ENCODE measurements at places on chromosomes 5 and 9.

DNA sequence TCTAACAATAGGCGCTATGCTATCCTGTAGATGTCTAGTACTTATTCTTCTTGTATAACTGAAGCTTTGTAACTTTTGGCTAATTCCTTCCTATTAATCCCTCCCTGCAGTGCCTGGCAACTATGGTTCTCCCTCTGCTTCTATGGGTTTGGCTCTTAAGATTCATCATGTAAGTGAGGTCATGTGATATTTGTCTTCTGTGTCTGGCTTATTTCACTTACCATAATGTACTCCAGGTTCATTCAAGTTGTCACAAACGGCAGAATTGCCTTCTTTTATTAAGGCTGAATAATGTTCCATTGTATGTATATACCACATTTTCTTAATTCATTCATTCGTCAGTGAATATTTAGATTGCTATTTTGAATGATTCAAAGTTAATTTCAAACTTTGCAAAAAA lies 149.9 kb upstream of the GAS1 start:
- H3K27ac ChIP-seq = no peak overlapping the region
- H3K4me3 ChIP-seq = no peak overlapping the region
- H3K36me3 ChIP-seq = no peaks in the 10 kb centered on the region
- no peaks in the 10 kb centered on the region for H3K4me1 ChIP-seq
- no peak for ATAC-seq

DNA sequence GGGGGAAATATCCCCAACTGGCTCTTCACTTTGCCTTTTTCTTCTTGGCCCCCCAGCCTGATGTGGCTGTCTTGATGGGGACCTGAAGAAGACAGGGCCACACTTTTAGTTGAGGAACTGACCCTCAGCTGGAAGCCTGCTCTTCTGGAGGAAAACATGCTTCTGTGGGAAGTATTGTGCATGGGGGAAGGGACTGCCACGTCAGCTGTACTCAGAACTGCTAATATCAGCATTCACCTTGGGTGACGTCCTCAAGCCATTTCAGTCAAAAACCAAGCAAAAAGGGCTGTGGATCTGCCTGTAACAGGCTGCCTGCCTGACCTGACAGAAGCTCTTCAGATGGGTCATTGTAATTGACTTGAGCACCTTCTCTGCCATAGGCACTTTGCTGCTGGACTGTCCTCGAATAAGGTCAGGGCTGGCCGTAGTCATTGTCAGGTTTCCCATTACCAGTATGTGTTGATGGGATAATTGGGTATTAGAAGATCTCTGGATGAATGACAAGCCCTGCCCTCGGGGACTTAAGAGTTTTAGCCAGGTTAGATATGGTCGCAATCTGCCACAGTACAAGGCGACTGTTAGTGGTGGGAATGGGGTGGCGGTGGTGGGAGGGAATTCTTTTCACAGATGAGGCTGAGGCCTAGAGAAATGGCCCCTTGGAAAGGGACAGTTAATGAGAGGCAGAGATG lies 10.4 kb downstream of the RAI14 start:
- H3K4me1 ChIP-seq = no peaks in the 10 kb centered on the region
- ATAC-seq = no peak
- H3K27me3 ChIP-seq = no peaks in the 10 kb centered on the region
- no peaks in the 10 kb centered on the region for H3K36me3 ChIP-seq

GRCh38 chr9:123778232-123778902 lies 151.6 kb downstream of the DENND1A start:
- no peaks in the 10 kb centered on the region for H3K36me3 ChIP-seq

GRCh38 chr9:121066850-121067249 lies 7.9 kb upstream of the CNTRL start:
- H3K27me3 ChIP-seq = no peaks in the 10 kb centered on the region
- no peaks in the 10 kb centered on the region for H3K36me3 ChIP-seq
- no peak for ATAC-seq
- peaks cover 17% of the 10 kb centered on the region for H3K4me1 ChIP-seq

GRCh38 chr5:174191850-174192655 lies 146.5 kb downstream of the NSG2 start:
- H3K27me3 ChIP-seq = peaks cover 11% of the 10 kb centered on the region
- H3K36me3 ChIP-seq = no peaks in the 10 kb centered on the region
- no peak overlapping the region for H3K4me3 ChIP-seq
- H3K4me1 ChIP-seq = no peaks in the 10 kb centered on the region
- H3K27ac ChIP-seq = no peak overlapping the region

- no peak overlapping the region for H3K4me3 ChIP-seq
- no peak for ATAC-seq
- H3K4me1 ChIP-seq = peaks cover 5% of the 10 kb centered on the region
- peaks cover 10% of the 10 kb centered on the region for H3K27me3 ChIP-seq
- no peak overlapping the region for H3K27ac ChIP-seq
Observed at GRCh38 chr5:100517301-100517974, 17.7 kb upstream of the FAM174A start.

- H3K36me3 ChIP-seq = peaks cover 82% of the 10 kb centered on the region
- peak overlapping the region; percentile 57 for H3K27ac ChIP-seq
- peaks cover 34% of the 10 kb centered on the region for H3K4me1 ChIP-seq
- H3K4me3 ChIP-seq = peak overlapping the region; percentile 43
- peak; percentile 97 for ATAC-seq
- H3K27me3 ChIP-seq = no peaks in the 10 kb centered on the region
Observed at GRCh38 chr5:98904780-98905179, 24.0 kb downstream of the CHD1 start.

GRCh38 chr5:136060963-136061362 lies 32.2 kb downstream of the TGFBI start:
- H3K36me3 ChIP-seq = no peaks in the 10 kb centered on the region
- H3K27me3 ChIP-seq = no peaks in the 10 kb centered on the region
- ATAC-seq = no peak
- H3K4me1 ChIP-seq = no peaks in the 10 kb centered on the region
- H3K27ac ChIP-seq = no peak overlapping the region
- H3K4me3 ChIP-seq = no peak overlapping the region

DNA sequence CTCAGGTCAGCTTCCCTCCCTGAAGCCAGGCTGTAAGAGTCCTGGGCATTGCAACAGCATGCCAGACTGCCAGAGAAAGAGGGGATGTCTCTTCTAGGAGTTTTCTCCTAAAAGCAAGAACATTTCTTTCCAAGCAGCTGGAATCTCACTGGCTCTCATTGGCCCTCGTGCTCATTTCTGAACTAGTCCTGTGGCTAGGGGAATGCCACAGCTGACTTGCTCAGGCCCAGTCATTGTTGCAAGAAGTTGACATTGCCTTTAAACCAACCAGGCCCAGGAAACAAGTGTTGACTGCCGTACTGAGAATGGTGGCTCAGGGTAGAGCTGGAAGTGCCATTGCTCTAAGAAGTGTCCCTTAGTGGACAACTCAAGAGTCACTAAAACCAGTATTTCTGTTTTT lies 15.0 kb upstream of the CEP120 start:
- H3K4me3 ChIP-seq = peak overlapping the region; percentile 49
- H3K36me3 ChIP-seq = no peaks in the 10 kb centered on the region
- H3K27me3 ChIP-seq = peaks cover 3% of the 10 kb centered on the region

- H3K36me3 ChIP-seq = no peaks in the 10 kb centered on the region
- H3K4me1 ChIP-seq = no peaks in the 10 kb centered on the region
- ATAC-seq = no peak
- H3K4me3 ChIP-seq = no peak overlapping the region
- no peak overlapping the region for H3K27ac ChIP-seq
Observed at GRCh38 chr5:36060420-36060887, 6.2 kb downstream of the UGT3A2 start.

GRCh38 chr5:59500014-59500413 lies 393.5 kb downstream of the PDE4D start:
- ATAC-seq = no peak
- H3K36me3 ChIP-seq = no peaks in the 10 kb centered on the region
- no peaks in the 10 kb centered on the region for H3K4me1 ChIP-seq
- H3K27me3 ChIP-seq = peaks cover 27% of the 10 kb centered on the region
- H3K4me3 ChIP-seq = no peak overlapping the region

- peaks cover 21% of the 10 kb centered on the region for H3K36me3 ChIP-seq
- H3K4me3 ChIP-seq = no peak within 1 kb of the TSS
- H3K27me3 ChIP-seq = no peaks in the 10 kb centered on the region
- peak within 1 kb of the TSS; percentile 94 for H3K27ac ChIP-seq
- ATAC-seq = peak; percentile 100
- H3K4me1 ChIP-seq = peaks cover 13% of the 10 kb centered on the region
Observed at GRCh38 chr9:122931226-122932121, at the start of gene ZBTB26. Gene ZBTB26 (minus strand): TSS chr9:122931512. CDS start chr9:122919934, 11,578 bp downstream.

DNA sequence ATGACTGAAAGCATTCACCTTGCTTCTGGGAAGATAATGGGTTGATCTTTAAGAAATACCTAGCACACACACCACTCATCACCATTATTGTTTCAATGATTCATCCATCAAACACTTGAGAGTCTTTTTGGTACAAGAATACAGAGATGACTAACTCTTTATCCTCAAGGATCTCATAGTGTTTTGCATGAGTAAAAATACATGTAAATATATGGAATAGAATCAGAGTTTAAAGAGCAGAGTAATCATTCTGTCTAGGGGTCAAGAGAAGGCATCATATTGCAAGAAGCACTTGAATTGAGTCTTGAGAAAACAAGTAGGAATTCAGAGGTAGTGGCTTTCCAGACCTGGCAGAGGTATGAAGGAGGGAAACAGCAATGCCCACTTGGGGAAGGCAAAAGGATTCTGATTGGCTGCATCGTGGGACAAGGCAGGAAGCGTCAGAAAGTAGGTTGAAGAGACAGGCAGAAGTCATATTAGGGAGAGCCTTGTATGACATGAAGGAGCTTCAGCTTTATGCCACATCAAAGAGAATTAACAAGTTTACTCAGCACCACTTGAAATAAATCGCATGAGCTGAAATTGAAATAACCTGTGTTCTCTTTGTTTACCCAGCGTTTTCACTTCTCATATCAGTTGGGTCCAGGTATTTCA lies 542.5 kb downstream of the TLE1 start:
- no peaks in the 10 kb centered on the region for H3K36me3 ChIP-seq
- no peak overlapping the region for H3K27ac ChIP-seq
- no peaks in the 10 kb centered on the region for H3K4me1 ChIP-seq
- H3K4me3 ChIP-seq = no peak overlapping the region
- ATAC-seq = no peak

- peaks cover 14% of the 10 kb centered on the region for H3K27me3 ChIP-seq
- H3K27ac ChIP-seq = no peak overlapping the region
- peaks cover 4% of the 10 kb centered on the region for H3K4me1 ChIP-seq
- no peaks in the 10 kb centered on the region for H3K36me3 ChIP-seq
- no peak for ATAC-seq
Observed at GRCh38 chr5:10337986-10338385, 15.5 kb upstream of the MARCHF6 start.

DNA sequence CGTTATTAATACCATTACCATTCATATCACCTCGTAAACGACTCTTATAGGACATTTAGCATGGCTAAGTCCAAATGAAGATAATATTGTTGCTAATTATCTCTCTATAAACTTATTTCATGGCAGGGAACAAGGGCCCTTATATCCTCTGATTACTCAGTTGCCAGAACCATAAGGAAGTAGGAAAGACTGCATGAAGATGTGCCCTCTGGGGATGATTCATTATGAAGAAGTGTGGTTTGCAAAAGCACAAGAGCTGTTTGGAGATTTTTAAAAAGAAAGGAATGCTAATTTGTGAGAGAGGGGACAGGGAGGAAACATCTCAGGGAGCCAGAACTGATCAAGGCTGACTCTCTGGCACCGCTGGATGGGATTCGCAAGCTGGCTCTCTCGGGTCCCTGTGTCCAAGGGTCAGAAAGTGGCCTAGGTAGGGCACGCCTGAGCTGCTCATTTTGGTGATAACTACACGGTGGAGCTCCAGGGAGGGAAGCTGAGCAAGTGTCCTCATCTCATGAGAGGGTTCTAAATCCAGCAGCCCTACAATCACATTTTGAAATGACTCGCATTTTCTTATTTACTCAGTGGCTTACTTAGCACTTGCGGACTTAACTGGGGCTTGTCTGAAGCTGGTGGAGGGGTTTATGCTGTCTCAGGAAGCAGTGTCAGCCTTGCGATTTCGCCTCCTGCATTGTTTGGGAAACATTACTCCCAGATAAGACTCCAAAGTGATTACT lies 136.8 kb downstream of the C5orf15 start:
- H3K27ac ChIP-seq = no peak overlapping the region
- H3K4me1 ChIP-seq = peaks cover under 1% of the 10 kb centered on the region
- peaks cover 13% of the 10 kb centered on the region for H3K27me3 ChIP-seq
- no peaks in the 10 kb centered on the region for H3K36me3 ChIP-seq

GRCh38 chr9:126676685-126677143 lies 63.0 kb downstream of the LMX1B start:
- H3K27me3 ChIP-seq = peaks cover 62% of the 10 kb centered on the region
- no peak overlapping the region for H3K4me3 ChIP-seq
- no peaks in the 10 kb centered on the region for H3K36me3 ChIP-seq
- no peak overlapping the region for H3K27ac ChIP-seq
- no peak for ATAC-seq
- H3K4me1 ChIP-seq = peaks cover 5% of the 10 kb centered on the region

- H3K36me3 ChIP-seq = no peaks in the 10 kb centered on the region
- peak overlapping the region; percentile 88 for H3K4me3 ChIP-seq
- H3K27me3 ChIP-seq = no peaks in the 10 kb centered on the region
- H3K27ac ChIP-seq = peak overlapping the region; percentile 94
- H3K4me1 ChIP-seq = peaks cover 22% of the 10 kb centered on the region
Observed at GRCh38 chr5:39274398-39275085, 55.2 kb upstream of the FYB1 start.

DNA sequence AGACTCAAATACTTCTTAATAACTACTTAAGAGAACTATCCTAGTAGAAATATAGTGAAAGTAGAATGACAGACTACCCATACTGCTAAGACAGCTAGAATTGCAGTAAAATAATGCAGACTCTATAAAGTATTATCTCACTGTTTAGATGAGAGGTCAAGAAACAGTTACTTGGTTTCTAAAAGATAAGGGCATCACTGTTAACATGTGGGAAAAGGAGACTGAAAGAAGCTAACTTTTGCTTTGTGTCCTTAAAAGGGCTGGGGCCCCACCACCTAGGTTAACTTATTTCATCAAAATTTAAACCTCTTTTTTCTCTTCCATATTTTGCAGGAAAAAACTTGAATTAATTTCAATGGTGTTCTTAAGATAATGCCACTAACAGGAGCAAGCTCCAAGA lies 204.3 kb downstream of the CNTLN start:
- no peaks in the 10 kb centered on the region for H3K4me1 ChIP-seq
- H3K4me3 ChIP-seq = no peak overlapping the region
- H3K36me3 ChIP-seq = no peaks in the 10 kb centered on the region
- no peak for ATAC-seq
- no peak overlapping the region for H3K27ac ChIP-seq

- no peak for ATAC-seq
- peaks cover 4% of the 10 kb centered on the region for H3K27me3 ChIP-seq
- H3K27ac ChIP-seq = no peak overlapping the region
Observed at GRCh38 chr5:16238018-16238417, 58.4 kb upstream of the MARCHF11 start.

- H3K27me3 ChIP-seq = no peaks in the 10 kb centered on the region
- no peak overlapping the region for H3K4me3 ChIP-seq
- H3K36me3 ChIP-seq = peaks cover 100% of the 10 kb centered on the region
- peaks cover 12% of the 10 kb centered on the region for H3K4me1 ChIP-seq
Observed at GRCh38 chr5:157484768-157485167, 24.8 kb downstream of the NIPAL4 start.
